Tongue (tissue), 3 donors: ENCODE measurements at places on chromosomes 7 and 10.
A peak's percentile ranks its signal among the peaks of the same experiment; 100 is the strongest.

DNA sequence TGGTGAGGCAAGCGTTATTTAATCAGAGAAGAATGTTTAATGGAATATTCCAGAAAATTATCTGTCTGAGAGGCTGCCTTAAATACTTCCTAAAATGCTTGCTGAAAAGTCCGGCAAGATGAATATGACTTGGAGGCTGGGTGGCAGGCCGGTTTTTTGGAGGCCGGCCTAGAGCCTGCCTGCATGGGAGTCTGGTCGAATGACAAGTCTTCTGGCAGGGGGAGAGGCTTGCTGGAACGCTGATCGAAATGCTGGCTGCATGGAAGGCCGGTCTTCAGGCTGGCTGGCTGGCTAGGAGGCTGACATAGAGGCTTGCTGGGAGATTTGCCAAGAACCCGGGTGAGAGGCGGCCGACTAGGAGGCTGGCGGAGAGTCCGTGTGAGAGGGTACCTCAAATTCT, 135.7 kb downstream of the OR13A1 start:
- no peak for DNase-seq

GRCh38 chr10:95096143-95096542, 26.8 kb upstream of the CYP2C8 start:
- DNase-seq: no peak

DNA sequence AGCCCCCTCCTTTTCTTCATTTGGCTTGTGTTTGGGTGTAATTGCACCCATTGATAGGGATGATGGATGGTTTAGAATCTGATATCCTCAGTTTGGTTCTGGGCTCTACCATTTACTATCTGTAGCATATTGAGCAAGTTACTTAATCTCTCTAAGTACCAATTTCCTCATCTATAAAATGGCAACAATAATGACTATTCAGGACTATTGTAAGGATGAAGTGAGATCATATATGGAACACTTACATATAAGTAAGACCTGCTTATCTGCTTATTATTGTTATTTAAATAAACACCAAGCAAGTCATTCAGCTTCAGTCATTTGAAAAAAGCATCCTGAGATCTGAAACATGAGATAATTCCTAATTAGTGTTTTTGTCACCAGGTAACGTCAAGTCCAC, 127.0 kb downstream of the SEC23IP start:
- no peak for DNase-seq

- peak; percentile 61 for DNase-seq
Measured at GRCh38 chr10:29243750-29244149, 45.1 kb upstream of the LYZL1 start.

- peak; percentile 78 for DNase-seq
Measured at GRCh38 chr7:142603870-142604448, 145.3 kb upstream of the PRSS1 start.

- DNase-seq: peak; percentile 68
Measured at GRCh38 chr7:128030654-128031611, at the start of gene LRRC4. Gene LRRC4, minus strand, starts transcription at chr7:128031437. Its CDS starts 797 bp downstream, at chr7:128030640.

DNA sequence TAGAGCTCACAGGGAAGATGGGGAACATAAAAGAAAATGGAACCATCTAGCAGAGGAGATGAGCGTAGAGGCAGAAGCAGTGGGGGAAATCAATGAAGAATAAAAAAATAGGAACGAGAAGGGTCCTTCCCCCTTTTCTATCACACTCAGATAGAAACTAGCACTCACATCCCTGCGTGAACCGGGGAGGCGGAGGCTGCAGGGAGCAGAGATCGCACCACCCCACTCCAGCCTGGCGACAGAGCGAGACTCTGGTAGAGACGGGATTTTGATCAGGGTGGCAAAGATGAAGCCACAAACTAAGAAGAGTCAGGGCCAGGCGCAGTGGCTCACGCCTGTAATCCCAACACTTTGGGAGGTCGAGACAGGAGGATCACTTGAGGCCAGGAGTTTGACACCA, 64.7 kb upstream of the ECHDC3 start:
- no peak for DNase-seq

GRCh38 chr7:41921453-41921981, 218.6 kb upstream of the INHBA start:
- DNase-seq: no peak

GRCh38 chr7:95649546-95649945, 53.2 kb upstream of the PDK4 start:
- DNase-seq: no peak

DNA sequence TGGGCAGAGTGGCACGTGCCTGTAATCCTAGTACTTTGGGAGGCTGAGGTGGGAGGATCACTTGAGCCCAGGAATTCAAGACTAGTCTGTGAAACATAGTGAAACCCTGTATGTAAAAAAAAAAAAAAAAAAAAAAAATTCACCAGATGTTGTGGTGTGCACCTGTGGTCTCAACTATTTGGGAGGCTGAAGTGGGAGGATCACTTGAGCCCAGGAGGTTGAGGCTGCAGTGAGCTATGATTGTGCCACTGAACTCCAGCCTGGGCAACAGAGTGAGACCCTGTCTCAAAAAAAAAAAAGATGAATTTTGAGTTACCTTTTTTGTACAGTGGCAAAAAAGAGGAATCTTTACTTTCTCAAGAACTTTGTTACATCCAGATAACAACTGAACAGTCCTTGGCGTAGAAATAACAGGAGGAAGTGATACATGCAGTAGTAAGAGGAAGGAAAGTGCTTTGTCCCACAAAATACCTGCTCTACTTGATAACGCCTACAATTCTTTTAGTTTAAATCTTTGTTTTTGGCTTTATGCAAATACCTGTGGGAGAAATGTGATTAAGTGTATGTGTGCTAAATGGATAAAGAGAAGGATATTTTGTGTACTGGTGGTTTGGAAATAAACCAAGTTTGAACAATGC, 29.3 kb downstream of the SPAG6 start:
- DNase-seq: no peak

- no peak for DNase-seq
Measured at GRCh38 chr10:30017556-30017955, 41.8 kb downstream of the JCAD start.

- no peak for DNase-seq
Measured at GRCh38 chr7:142896741-142897379, 11.3 kb upstream of the TRPV6 start.

DNA sequence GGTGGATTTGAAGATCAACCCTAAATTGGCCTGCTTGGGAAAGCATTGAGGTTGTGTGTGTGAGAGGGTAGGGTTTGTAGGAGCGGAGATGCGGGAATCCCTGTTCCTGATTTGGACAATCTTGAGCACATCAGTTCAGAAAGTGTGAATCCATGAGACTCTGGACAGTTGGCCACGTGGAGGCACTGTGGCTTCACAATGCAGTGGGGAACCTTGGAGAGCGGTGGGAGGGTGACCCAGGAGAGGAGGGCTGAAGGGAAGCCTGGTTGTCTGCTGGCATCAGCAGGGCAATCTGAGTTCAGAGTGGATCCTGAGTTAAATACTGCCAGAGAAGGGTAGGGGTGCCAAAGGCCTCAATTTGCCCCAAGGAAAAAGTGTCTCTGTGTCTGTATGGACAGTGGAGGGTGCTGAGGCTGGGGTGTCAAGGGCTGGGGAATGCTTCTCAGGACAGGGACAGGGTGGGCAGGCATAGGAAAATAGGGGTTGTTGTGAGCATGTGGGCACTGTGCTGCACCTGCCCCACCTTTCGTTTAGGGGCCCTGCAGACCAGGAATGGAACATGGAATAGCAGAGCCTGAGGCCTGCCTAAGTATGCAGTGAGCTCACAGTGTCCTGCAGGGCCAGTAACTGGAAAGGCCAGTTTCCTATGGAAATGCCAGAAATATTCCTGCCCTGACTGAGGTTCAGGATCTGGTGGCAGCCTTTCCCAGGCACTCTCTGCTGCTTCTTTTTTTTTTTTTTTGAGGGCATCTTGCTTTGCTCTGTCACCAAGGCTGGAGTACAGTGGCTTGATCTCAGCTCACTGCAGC, 162.9 kb upstream of the PRSS58 start:
- DNase-seq: peak; percentile 31

DNA sequence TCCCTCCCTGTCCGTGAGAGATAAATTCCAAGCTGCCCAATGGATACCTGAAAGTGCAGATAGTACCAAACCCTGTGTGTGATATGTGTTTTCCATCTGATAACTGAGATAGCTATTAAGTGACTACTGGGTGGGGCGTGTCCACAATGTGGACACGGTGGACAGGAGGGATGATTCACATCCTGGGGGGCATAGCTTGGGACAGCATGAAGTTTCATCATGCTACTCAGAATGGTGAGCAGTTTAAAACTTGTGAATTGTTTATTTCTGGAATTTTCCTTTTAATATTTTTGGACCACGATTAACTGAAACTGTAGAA, 158.6 kb downstream of the CREB5 start:
- DNase-seq: no peak

DNA sequence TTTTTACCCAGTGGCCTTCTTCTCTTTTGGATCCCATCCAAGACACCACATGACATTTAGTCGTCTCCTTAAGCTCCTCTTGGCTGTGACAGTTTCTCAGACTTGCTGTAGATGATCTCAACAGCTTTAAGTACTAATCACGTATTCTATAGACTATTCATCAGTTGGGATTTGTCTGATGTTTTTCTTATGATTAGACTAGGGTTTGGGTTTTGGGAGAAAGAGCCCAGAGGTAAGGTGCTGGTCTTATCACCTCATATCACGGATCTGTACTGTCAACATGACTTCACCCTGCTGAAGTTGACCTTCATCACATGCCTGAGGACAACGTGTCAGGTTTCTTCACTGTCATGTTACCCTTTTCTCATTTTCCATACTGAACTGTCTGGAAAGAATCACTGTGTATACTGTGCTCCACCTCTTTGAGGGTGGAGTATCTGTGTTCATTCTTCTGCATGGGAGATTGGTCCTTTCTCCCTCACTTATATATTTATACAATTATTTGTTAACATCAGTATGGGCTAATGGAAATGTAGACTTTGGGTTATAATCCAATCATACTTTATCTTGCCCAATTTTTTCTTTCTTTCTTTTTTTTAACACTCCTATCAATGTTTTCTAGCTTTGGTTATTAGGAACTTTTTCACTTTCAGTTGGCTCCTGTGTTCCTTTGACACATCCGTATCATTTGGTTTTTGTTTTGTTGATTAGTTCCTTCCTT, 6.4 kb upstream of the HKDC1 start:
- DNase-seq: peak; percentile 14

GRCh38 chr10:6702030-6702429, 122.0 kb upstream of the PRKCQ start:
- DNase-seq: no peak

GRCh38 chr10:96700374-96701099, 19.8 kb downstream of the PIK3AP1 start:
- DNase-seq: no peak

DNA sequence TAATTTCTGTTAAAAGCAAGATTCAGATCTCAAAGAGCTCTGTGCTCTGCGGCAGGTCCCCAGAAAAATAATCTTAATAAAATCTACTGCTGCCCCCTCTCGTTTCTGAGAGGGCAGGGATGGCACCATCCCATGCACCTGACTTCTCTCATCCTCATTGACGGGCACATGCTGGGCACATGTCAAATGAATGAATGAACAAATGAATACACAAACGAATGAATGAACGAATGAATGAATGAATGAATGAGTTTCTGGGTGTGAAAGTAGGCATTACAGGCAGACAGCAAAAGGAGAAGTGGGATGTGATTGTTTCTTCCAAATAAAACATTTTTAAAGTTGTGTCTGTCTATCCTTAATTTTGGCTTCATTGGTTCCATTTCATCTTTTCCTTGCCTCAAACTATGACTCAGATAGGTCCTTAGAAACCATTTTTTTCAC, 398.1 kb upstream of the PRKCQ start:
- DNase-seq: no peak

DNA sequence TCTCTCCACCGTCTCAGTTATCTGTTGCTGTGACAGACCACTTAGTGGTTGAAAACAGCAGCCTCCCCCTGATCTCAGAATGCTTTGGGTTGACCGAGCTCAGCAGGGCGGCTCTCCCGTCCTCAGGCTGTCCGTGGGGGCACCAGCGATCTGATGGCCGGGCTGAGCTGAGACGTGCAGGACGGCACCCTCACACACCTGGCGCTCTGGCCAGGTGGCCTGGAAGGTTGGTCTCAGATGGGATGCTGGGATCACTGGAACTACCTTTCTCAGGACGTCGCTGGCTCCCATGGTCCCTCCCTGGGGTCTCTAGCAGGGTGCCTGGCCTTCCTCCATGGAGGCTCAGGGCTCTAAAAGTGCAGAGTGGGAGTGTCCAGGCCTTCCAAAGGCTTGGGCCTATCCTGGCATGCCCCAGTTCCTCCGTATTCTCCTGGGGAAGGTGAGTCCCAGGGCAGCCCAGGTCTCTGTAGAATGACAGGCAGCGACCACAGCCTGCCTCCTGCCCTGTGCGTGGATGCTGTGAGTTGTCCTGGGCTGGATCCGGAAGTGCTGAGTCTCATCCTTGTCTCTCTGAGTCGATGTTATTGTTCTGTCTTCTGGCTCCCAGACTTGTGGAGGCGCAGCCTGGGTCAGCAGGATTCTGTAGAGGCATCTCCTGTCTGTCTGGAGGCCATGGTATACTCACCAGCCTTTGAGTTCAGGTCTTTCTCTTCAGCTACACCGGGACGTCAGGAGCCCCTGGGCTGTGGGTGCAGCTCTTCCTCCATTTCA, 12.2 kb upstream of the PWWP2B start:
- no peak for DNase-seq

GRCh38 chr10:71613261-71613777, 106.3 kb downstream of the C10orf105 start:
- DNase-seq: no peak

DNA sequence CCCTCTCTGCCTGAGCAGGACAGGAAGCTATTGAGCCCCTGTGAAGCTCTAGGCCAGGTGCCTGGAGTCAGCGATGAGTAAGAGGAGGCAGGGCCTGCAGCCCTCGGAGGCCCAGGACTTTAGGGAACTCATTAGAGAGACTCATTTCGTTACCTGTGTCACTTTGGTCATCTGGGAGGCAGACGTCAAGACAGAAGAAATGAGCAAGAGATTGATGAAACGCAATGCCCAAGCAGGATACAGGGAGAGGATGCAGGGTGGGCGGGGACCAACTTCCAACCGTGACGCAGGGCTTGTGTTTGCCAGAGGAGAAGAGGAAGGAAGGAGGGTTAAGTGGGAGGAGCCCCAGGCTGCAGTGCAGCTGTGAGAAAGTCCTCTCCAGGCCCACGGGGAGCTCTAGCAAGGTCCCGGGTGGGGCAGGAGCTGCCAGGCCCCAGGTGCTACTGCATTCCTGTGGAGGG, 26.4 kb upstream of the GNA12 start:
- peak; percentile 80 for DNase-seq

- DNase-seq: no peak
Measured at GRCh38 chr7:44987996-44988395, 9.2 kb upstream of the MYO1G start.

- no peak for DNase-seq
Measured at GRCh38 chr7:156886020-156886795, 6.8 kb downstream of the LMBR1 start.

- no peak for DNase-seq
Measured at GRCh38 chr7:114972567-114972966, 50.7 kb downstream of the MDFIC start.

- no peak for DNase-seq
Measured at GRCh38 chr10:101136007-101136707, 5.1 kb downstream of the TLX1 start.

- DNase-seq: no peak
Measured at GRCh38 chr10:56874950-56875349, 513.9 kb upstream of the ZWINT start.

- no peak for DNase-seq
Measured at GRCh38 chr10:69716711-69717560, 84.8 kb upstream of the COL13A1 start.

- no peak for DNase-seq
Measured at GRCh38 chr10:2232479-2232878, 495.2 kb upstream of the ADARB2 start.

- no peak for DNase-seq
Measured at GRCh38 chr7:132121987-132122386, 454.3 kb downstream of the PLXNA4 start.

- DNase-seq: no peak
Measured at GRCh38 chr7:86148501-86148900, 495.2 kb upstream of the GRM3 start.

- no peak for DNase-seq
Measured at GRCh38 chr7:44411306-44411705, 79.2 kb downstream of the NUDCD3 start.
